ENCODE measurements at places on chromosomes 4 and X. TPM values are rescaled to one million over a fixed set of nuclear protein-coding genes. Genes with fewer than 3 reads are reported as not detected.
A peak's percentile ranks its signal among the peaks of the same experiment; 100 is the strongest.

Gene PIN4
- total RNA-seq = 6.2 TPM

Gene CFAP97
- 47.3 TPM for total RNA-seq

GRCh38 chrX:67353651-67354370, 190.0 kb upstream of the AR start:
- H3K4me3 ChIP-seq = no peak overlapping the region
- H3K27ac ChIP-seq = no peak overlapping the region
- H3K27me3 ChIP-seq = peaks cover 6% of the 10 kb centered on the region
- H3K4me1 ChIP-seq = no peaks in the 10 kb centered on the region

Gene ARHGAP4
- total RNA-seq = 147 TPM

DNA sequence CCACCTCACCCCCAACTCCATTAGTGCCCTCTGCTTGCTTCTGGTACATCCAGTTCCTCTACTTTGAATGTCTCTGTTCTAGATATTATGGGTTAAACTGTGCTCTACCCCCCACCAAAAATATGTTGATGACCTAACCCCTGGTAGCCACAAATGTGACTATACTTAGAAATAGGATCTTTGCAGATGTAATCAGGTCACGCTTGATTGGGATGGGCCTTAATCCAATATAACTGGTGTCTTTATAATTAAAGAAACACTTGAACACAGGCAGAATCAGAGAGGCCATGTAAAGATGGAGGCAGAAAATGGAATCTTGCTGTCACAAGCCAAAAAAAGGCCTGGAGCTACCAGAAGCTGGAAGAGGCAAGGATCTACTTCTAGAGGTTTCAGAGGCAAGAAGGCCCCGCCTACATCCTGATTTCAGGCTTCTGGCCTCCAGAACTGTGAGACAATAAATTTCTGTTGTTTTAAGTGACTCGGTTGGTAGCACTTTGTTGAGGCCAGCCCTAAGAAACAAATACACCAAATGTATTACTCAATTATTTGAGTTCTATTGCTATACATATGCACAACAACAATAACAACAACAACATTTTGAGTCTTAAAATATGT, 220.0 kb downstream of the PPP3CA start:
- H3K36me3 ChIP-seq = peaks cover 10% of the 10 kb centered on the region
- H3K27ac ChIP-seq = no peak overlapping the region
- no peak overlapping the region for H3K4me3 ChIP-seq
- H3K4me1 ChIP-seq = peaks cover 28% of the 10 kb centered on the region
- H3K27me3 ChIP-seq = no peaks in the 10 kb centered on the region

DNA sequence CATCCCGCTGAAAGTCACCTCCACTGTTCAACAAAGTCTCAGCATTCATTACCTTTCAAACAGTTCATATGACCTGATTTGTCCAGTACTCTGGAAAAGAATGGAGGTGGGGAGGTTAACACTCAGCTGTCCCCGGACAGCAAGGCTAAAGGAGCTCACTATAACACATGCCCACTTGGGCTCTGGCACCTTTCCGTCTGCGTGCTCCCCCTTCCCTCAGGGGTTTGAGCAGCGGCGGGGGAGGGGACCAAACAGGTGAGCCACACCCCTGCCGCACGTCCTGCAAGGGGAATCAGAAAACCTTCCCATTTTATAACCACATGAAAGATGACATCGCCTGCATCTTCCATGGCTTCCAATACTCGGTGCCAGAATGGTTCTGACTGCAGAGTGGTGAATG, 39.9 kb upstream of the NFXL1 start:
- no peaks in the 10 kb centered on the region for H3K27me3 ChIP-seq
- H3K4me1 ChIP-seq = no peaks in the 10 kb centered on the region
- no peaks in the 10 kb centered on the region for H3K36me3 ChIP-seq
- H3K4me3 ChIP-seq = no peak overlapping the region
- DNase-seq = no peak

- no peak overlapping the region for H3K27ac ChIP-seq
- no peaks in the 10 kb centered on the region for H3K36me3 ChIP-seq
- no peak for DNase-seq
Measured at GRCh38 chrX:49951524-49952193, 29.3 kb downstream of the CLCN5 start.

DNA sequence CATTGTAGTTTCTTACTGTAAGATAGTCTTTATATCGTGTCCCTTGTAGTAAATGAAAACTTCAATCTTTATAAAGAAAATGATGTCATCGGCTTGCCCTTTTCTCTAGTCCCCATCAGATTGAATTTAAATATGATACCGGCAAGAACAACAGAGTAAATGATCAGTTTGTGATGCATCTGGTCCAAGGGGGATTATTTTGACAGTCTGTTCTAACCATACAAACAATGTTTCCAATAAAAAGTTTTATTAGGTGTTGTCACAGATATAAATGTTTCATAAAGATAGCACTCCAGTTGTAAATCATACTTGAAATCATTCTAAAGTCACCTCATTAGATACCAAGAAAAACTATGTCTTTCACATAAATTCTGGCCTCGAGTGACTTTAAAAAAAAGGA, 72.3 kb downstream of the SLC9A6 start:
- DNase-seq = no peak
- H3K27ac ChIP-seq = no peak overlapping the region
- no peak overlapping the region for H3K4me3 ChIP-seq

DNA sequence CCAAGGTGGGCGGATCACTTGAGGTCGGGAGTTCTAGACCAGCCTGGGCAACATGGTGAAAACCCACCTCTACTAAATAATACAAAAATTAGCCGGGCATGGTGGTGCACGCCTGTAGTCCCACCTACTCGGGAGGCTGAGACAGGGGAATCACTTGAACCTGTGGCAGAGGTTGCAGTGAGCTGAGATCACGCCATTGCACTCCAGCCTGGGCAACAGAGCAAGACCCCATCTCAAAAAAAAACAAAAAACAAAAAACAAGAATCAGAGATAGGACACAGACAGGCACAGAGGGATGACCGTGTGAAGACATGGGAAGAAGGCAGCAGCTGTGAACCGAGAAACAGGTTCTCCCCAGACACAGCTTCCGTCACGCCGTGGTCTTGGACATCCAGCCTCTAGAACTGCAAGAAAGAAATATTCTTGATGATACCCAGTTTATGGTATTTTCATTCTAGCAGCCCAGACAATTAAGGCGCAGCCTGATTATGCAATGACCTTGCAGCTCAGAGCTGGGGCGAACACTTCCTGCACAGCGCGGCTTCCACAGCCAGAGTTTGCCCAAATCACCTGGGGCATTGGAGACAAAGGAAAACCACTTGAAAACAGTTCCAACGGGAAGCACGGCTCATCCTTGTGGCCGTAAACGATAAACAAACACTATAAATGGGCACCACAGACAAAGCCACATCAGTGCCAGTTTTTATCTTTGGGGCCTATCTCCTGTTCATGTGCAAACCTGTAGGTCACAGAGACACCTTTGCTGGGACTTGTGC, 4.2 kb upstream of the ARSD start:
- no peak overlapping the region for H3K4me3 ChIP-seq
- no peak for DNase-seq
- H3K27me3 ChIP-seq = peaks cover 19% of the 10 kb centered on the region

- no peak overlapping the region for H3K27ac ChIP-seq
- H3K36me3 ChIP-seq = no peaks in the 10 kb centered on the region
- H3K4me1 ChIP-seq = peaks cover 39% of the 10 kb centered on the region
- H3K27me3 ChIP-seq = peaks cover 22% of the 10 kb centered on the region
- peak overlapping the region; percentile 88 for H3K4me3 ChIP-seq
Measured at GRCh38 chrX:53440621-53441517, 6.7 kb upstream of the HSD17B10 start.

DNA sequence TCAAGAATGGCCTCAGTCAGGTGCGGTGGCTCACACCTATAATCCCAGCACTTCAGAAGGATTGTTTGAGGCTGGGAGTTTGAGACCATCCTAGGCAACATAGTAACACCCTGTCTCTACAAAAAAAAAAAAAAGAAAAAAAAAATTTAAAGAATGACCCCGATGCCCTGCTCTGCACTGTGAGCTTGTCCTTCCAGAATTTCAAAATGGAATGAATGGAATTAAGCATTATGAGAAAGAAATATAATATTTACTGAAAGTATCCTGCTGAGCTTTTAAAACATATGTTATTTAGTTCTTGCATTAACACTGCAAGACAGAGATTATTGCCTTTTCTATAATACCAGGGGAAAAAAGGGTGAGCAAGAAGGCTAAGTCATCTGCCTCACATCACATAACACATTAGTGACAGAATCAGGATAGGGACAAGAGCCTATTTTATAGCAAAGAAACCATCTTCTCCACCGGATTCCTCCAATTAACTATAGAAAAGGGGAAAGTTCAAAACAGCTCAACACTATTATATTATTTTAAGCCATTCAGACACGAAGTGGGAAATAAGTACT, 41.9 kb upstream of the GAB1 start:
- H3K27me3 ChIP-seq = peaks cover 6% of the 10 kb centered on the region
- DNase-seq = no peak
- H3K27ac ChIP-seq = no peak overlapping the region
- H3K36me3 ChIP-seq = no peaks in the 10 kb centered on the region
- no peaks in the 10 kb centered on the region for H3K4me1 ChIP-seq
- H3K4me3 ChIP-seq = no peak overlapping the region

GRCh38 chr4:2583517-2583916, 47.1 kb downstream of the FAM193A start:
- DNase-seq = no peak
- peaks cover 33% of the 10 kb centered on the region for H3K4me1 ChIP-seq
- peaks cover 8% of the 10 kb centered on the region for H3K36me3 ChIP-seq
- no peaks in the 10 kb centered on the region for H3K27me3 ChIP-seq

Gene KIF4A
- 28.7 TPM for total RNA-seq

DNA sequence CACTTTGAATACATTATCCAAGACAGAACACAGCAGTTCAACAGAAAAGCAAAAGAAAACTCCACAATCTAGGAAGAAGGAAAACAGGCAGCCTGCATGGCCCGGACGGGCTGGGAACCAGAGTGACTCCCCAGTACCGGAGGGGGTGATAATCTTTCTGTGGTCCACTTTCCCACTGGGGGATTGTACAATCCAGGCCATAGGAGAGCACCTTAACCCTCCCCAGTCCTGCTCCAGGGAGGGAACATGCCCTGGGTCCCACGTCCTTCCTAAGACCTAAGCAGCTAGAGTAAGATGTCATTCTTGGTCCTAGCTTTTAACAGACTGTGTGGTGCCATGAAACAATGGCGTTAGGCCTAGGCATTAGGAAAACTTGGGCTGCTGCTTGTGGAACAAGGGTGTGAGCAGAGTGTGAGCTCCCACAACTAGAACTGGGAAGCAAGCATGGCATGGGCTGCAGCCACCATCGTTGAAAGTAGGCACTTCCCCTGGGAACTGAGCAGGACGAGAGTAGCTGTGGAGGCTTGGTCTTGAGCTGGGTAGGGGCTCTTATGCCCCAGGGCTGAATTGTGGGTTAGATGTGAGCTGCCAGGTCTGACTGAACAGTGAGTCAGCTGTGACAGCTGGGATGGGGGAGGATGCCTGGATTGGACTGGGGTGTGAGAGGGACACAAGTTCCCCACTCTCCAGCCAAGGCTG, 42.4 kb downstream of the NAT8L start:
- H3K27ac ChIP-seq = no peak overlapping the region
- no peak for DNase-seq
- H3K4me1 ChIP-seq = no peaks in the 10 kb centered on the region
- no peak overlapping the region for H3K4me3 ChIP-seq
- peaks cover 6% of the 10 kb centered on the region for H3K36me3 ChIP-seq
